Thoracic aorta endothelial cell (primary cell): ENCODE measurements at places on chromosomes 4 and X. TPM values are rescaled to one million over a fixed set of nuclear protein-coding genes. Genes with fewer than 3 reads are reported as not detected.

The NFXL1 gene
- 12.5 and 15.0 TPM in 2 replicates for total RNA-seq

The TEX13D gene
- total RNA-seq: not detected in 2 replicates

The BMPR1B gene
- total RNA-seq: 0.29 and 0.66 TPM in 2 replicates

The MAGED2 gene
- 132 and 188 TPM in 2 replicates for total RNA-seq

The ADH7 gene
- not detected in 2 replicates for total RNA-seq

The INTU gene
- 5.6 and 6.5 TPM in 2 replicates for total RNA-seq

The SRPX gene
- 317 and 330 TPM in 2 replicates for total RNA-seq

The FOXO4 gene
- 2.9 and 3.8 TPM in 2 replicates for total RNA-seq

The GAGE13 gene
- total RNA-seq: not detected in 2 replicates

The TKTL2 gene
- not detected in 2 replicates for total RNA-seq
